ENCODE measurements at places on chromosomes 13 and 19.

GRCh38 chr13:60331249-60332012 is 65.6 kb upstream of the TDRD3 start:
- no peak for DNase-seq

GRCh38 chr13:112574834-112575613 is 12.9 kb downstream of the TUBGCP3 start:
- DNase-seq = no peak

DNA sequence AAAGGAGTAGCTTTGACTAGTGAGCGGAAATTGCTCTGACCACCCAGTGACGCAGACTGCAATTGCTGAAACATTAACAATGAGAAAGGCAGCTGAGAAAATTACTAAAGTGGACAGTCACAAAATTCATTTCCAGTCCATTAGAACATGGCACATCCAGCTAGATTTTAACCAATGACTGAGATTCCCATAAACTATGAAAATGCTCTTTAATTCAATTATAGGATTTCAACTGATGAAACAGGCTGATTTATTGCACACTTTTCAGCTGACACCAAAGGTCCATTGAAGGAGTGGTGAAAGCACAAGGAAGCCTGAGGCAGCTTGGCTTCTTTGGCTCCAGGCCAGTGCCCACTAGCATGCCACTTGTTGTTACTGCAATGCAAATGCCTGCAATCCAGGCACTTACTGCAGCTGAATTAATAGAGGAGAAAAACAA is 933.4 kb downstream of the SLITRK6 start:
- DNase-seq = peak; percentile 1

DNA sequence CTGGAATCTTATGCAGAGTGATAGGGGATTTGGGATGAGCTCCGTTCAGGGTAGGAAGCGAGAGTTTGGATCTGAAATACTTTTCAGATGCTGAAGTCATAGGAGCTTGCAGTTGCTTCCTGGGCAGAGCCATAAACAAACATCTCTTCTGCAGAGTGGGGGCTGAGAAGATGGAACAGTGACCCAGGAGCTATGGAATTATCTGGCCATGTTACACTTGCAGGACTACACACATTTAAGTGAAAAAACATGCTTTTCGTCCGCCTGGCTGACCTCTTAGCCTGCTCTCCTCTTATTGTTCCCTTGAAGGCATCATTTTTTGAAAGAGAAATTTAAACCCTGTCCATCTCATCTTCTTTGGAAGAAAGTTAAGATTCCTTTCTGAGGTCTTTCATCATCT is 40.7 kb downstream of the PSG11 start:
- DNase-seq = no peak

DNA sequence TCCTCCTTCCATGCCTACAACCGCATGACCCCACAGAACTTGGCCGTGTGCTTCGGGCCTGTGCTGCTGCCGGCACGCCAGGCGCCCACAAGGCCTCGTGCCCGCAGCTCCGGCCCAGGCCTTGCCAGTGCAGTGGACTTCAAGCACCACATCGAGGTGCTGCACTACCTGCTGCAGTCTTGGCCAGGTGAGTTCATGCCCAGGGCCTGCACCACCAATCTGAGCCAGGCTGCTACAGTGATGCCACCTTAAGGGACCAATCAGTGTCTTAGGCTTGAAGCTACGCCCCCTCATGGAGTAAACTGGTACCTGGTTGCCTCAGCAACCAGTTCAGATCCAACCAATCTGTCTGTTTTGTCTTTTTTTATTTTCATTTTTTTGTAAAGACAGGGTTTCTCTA is 5.2 kb downstream of the SYDE1 start:
- no peak for DNase-seq

DNA sequence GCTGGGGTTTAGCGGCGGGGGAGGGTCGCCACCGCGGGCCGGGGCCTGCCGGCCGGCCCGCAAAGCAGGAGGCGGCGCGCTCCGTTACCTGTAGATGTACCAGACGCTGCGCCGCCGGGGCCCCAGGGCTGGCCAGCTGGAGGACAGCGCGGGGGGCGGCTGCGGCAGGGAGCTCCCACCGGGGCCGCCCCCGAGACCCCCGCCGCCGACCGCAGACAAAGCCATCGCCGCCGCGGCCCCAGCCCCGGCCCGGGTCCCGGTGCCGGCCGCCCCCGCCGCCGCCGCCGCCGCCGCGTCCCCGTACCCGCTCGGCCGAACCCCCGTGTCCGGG is 24.8 kb downstream of the SHANK1 start:
- no peak for DNase-seq

DNA sequence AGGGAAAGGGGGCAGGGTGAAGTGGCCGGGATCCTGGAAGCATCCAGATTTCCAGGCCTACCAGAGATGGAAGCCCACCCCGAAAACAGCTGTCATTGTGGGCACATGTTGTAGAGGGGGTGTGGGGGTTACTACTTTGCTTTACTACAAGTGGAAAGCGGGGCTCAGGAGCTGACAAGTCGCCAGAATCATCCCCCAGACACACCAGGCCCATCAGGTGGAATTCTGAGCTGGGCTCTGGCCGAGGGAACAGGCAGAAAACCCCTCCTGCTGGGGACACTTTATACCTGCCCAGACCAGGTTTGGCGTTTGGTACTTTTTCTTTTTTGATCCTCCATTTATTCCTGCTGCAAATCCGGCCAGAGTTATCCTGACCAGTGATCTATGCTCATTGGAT is 3.8 kb downstream of the CDX2 start:
- DNase-seq = no peak

DNA sequence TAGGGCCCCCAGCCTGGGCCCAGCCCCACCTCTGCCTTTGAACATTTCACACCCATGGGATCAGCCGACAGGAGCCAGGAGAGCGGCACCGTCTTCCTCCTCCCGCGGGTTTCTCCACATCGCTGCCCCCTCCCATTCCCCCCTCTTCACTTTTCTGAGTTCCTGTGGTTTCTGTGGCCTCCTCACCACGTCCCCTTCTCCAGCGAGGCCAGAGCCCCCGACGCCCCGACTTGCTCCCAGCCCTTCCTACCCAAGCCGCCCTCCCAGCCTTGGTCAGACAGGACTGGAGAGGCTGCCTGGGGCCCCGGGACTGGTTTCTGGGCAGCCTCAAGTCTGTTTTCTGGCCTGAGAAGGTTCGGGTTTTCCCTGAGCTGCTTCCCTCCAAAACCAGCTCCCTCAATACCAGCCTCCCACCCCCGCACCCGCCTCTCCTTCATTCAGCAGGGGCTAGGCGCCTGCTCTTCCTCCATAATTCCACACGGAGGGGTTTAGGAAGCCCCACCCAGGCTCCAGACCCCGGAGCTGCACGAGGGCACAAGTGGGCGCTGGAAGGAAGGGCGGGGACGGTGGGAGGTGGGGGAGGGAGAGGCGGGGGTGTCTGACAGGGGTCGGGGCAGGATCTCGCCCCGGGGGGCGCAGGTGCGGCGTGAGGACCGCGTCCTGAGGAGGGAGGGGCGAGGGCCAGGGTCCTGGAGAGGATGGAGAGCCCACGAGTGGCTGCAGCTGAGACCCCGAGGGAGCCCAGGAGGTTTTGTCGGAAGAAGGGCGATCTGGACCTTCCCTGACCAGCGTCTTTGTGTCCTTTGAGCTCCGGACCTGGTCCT is 4.0 kb upstream of the SIGLEC10 start:
- DNase-seq = no peak

DNA sequence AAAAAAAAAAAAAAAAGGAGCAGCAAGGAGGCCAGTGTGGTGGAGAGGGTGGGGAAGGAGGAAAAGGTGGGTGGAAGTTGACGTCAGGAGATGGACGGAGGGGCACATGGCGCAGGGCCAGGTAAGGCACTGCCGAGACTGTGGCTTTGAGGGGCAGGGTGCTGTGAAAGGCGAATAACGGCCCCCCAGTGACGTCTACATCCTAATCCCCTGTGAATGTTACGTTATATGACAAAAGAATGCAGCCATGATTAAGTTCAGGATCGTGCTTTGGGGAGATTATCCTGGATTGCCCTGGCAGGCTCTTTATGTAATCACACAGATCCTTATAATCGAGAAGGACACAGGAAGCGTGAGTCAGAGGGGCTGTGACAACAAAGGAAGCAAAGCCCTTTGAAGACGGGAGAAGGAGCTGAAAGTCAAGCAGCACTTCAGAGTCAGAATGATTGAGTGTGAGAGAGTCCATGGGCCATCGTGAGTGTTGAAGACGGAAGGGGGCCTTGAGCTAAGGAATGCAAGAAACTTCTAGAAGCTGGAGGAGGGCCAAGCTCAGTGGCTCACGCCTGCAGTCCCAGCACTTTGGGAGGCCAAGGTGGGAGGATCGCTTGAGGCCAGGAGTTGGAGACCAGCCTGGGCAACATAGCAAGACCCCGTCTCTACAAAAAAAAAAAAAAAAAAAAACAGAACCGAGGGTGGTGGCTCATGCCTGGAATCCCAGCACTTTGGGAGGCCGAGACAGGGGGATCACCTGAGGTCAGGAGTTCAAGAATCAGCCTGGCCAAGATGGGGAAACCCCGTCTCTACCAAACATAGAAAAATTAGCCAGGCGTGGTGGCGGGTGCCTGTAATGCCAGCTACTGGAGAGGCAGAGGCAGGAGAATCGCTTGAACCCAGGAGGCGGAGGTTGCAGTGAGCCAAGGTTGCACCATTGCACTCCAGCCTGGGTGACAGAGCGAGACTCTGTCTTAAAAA is 13.8 kb upstream of the CEACAM16 start:
- peak; percentile 84 for DNase-seq

- no peak for DNase-seq
These were observed 9.3 kb downstream of the ADPRHL1 start for GRCh38 chr13:113443991-113444390.

GRCh38 chr13:109785892-109786450 is 412 bp downstream of the IRS2 start:
- no peak for DNase-seq

DNA sequence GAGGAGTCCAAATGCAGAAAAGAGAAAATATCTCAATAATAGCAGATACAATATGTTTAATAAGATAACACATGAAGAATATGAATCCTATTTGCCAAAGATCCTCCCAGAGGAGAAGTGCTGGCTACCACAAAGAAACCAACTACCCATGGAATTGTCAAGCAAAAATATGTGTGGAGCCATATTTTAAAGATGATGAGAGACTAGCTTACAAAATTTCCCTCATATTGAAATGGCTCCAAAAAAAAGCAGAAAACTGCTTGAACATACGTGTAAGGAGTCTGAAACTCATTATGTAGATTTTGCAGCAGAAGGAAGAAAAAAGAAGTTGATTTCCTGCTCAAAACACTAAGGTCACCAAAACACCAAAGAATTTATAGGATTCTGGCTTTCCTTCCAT is 94.2 kb downstream of the USP12 start:
- DNase-seq = no peak

DNA sequence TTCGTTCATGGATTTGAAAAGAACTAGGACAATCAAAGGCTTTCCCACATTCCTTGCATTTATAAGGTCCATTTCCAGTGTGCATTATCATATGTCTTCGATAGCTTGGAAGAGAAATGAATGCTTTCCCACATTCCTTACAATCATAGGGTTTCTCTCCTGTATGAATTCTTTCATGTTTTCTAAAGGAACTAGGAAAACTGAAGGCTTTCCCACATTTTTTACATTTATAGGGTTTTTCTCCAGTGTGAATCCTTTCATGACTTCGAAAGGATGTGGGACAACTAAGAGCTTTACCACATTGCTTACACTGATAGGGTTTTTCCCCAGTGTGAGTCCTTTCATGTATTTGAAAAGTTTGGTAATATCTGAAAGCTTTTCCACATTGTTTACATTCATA is 19.8 kb downstream of the ZNF709 start:
- no peak for DNase-seq

DNA sequence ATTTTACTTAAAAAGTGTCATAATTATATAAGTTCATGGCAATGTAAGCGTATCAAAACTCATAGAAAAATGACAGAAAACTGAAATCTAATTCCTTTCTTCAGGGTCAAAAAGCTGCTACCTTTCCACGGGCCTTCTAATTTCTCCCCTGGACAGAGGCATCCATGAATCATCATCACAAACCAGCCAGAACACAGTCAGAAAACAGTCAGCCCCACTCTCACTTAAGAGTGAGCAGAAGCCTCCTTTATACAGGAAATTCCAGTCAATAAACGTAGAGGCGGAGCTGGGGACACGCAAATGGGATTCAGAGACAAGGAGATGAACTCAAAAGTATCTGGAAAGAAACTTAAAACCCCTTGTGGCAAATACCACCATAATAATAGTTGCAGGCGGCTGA is 54.2 kb upstream of the ABCC4 start:
- peak; percentile 31 for DNase-seq

DNA sequence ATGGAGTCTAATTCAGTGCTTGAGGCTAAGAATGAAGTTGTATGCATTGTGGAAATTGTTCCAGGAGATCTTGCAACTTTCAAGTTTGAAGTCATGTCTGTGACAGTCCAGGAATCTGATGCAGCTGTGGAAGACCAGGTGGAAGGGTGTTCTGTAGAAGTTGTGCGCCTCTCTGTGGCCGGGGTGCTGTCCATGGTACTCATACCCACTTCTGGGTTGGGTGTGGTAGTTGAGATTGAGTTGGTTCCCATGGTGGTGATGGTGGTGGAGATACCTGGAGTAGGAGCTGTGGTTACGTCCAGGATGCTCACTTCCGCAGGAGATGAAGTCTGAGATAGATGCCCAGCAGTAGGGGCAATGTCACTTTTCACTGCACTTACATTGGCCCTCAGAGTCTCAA is 44.3 kb downstream of the MUC16 start:
- no peak for DNase-seq

- DNase-seq = no peak
These were observed 1607.6 kb downstream of the OLFM4 start for GRCh38 chr13:54636231-54636630.

- DNase-seq = no peak
These were observed 45.5 kb downstream of the OLFM4 start for GRCh38 chr13:53074114-53074513.

DNA sequence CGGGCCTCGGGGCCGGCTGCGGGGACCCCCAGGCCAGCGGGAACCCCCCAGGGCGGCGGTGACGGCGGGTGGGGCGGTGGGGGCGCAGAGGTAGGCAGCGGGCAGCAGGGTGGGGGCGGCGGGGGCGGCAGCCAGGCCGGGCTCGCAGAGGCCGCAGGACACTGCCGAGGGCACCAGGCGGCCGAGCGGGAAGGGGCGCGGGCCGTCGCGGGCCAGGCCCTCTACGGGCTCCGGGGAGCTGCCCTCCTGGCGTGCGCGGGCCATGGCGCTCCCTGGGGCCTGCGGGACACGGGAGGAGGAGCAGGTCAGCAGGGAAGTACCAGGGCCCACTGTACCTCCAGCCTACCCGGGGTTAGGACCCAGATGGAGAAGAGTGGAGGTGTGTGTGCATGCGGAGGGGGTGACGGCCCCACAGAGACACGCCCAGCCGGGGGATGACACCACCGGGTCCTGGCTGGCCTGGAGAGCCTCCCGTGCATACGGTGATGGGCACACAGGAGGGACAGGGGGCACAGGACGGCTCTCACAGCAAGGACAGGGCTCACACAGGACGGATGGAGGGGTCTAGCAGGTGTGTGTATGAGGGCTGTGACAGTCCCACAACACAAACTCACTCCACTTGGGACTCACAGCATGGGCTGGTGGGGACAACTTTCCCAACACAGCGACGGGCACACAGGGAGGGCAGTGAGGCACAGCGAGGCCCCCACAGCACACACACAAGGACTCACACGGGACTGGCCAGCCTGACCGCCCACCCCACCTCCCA is 2.6 kb downstream of the BBC3 start:
- peak; percentile 64 for DNase-seq
